Activated naive CD8-positive, alpha-beta T cell treated with anti-CD3 and anti-CD28 coated beads, Interleukin-2, amount 10 ng/mL, durations not matched to agents 7 days and 5 days (primary cell): ENCODE measurements at places on chromosomes 13 and 19. TPM values are rescaled to one million over a fixed set of nuclear protein-coding genes. Genes with fewer than 3 reads are reported as not detected.

ZNF414 gene
- total RNA-seq: 40.5 TPM

ZFP82 gene
- 10.8 TPM for total RNA-seq

MBD3L4 gene
- not detected for total RNA-seq

SF3A2 gene
- total RNA-seq: 171 TPM

GRCh38 chr19:29397748-29398147 is 128.0 kb upstream of the VSTM2B start:
- no peaks in the 10 kb centered on the region for H3K36me3 ChIP-seq
- H3K27ac ChIP-seq: no peak overlapping the region
- H3K4me1 ChIP-seq: no peaks in the 10 kb centered on the region
- no peak overlapping the region for H3K4me3 ChIP-seq
- DNase-seq: no peak

DNA sequence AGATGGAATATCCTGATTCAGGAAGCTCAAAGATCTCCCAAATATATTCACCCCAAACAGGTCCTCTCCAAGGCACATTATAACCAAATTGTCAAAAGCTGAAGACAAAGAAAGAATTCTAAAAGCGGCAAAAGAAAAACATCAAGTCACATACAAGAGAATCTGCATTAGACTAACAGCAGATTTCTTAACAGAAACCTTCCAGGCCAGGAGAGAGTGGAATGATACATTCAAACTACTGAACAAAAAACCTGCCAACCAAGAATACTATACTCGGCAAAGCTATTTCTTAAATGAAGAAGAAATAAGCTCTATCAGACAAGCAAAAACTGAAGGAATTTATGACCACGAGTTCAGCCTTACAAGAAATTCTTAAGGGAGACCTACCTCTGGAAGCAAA is 120.6 kb upstream of the WASF3 start:
- no peak overlapping the region for H3K4me3 ChIP-seq
- no peaks in the 10 kb centered on the region for H3K27me3 ChIP-seq
- DNase-seq: no peak
- no peaks in the 10 kb centered on the region for H3K36me3 ChIP-seq

DNA sequence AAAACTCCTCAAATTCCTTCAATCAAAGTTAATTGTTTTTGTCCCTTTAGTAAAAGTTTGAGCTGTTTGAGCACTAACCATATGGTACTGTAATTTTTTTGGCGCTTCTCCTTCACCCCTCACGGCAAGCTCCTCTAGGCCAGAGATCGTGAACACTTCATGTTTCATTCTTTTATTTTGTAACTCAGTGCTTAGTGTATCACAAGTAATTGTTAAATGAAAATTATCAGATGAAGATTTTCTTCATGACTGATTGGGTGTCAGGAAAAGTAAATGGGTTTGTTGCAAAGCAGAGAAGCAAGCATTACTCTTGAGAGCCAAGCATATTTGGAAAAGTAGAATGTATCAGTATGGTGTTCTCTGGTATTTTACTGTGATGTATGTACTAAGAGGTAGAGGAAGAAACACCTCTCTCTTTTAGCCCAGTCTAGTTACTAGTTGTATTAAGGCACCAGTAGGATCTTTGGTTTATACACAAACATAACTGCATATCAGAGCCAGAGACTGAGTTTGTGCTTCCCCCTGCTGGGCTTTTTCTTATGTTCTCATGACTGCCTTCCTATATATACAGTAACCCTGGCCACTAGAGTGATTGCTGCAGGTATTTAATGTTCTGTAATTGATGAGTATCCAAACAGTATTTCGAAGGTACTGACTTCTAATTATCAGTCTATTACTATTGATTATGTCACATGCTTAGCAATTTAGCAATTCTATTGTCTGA is 202.3 kb upstream of the KLHL1 start:
- no peaks in the 10 kb centered on the region for H3K36me3 ChIP-seq
- H3K4me1 ChIP-seq: no peaks in the 10 kb centered on the region
- DNase-seq: no peak
- no peak overlapping the region for H3K27ac ChIP-seq

DNA sequence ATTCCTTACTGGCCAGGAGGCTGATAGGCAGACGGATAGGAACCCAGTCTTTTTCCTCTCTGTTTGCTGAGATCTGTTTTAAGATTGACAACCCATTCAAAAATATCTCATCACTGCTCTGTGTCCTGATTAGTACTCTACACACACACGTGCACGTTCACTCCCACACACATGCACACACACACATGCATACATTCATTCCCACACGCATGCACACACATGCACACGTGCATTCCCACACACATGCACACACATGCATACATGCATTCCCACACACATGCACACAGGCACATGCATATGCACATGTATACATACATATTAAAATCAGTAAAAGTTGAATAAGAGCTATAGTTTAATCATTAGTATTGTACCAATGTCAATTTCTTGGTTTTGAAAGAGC is 80.6 kb upstream of the SIAH3 start:
- peaks cover 3% of the 10 kb centered on the region for H3K27me3 ChIP-seq
- H3K27ac ChIP-seq: no peak overlapping the region
- H3K4me1 ChIP-seq: no peaks in the 10 kb centered on the region

DNA sequence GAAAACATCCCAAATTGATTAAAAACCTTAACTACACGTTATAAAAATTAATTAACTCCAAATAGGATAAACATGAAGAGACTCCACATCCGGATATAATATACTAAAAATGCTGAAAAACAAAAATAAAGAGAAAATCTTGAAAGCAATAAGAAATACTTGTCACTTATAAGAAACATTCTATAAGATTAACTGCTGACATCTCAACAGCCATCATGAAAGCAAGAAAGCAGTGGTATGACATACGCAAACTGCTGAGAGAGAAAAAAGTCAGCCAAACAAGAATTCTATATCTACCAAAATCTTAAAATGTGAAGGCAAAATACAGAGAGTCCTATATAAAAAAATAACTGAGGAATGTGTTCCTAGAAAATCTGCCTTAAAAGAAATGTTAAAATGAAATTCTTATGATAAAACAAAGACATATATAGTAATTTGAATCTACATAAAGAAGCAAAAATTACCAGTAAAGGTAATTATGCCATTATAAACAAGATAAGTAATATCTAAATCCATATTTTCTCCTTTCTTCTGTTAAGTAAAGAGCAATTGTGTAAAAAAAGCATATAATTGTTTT is 1851.1 kb downstream of the PCDH9 start:
- no peak overlapping the region for H3K4me3 ChIP-seq
- H3K36me3 ChIP-seq: no peaks in the 10 kb centered on the region
- H3K27me3 ChIP-seq: no peaks in the 10 kb centered on the region
- DNase-seq: no peak

DNA sequence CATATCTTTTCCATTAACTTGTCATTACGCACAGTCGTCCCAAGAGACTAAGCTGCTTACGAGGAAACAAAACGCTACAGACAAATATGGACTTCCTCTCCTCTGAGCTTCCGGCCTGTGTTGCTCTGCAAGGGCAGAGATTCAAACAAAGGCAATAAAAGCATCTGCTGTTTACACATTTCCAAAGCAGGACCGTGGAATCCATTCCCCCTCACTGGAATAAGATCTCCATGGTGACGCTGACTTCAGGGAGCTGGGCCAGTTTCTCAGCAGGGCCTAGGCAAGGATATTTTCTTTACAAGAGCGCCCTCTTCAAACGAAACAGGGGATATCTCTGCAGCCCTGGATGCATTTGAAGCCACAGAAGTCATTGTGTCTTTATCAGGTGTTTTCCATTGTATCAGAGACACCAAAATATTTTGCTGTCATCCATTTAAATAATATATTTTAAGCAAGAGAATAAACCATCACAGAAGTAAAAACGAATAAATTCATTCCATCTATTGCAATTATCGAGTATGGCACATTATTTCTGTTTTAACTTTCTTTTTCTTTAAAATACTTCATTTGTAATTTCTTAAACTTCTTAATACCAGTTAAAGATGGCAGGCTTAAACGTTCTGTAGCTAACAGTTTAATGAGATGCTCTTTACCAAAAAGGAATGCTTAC is 177.5 kb downstream of the DCLK1 start:
- no peak for DNase-seq
- H3K27me3 ChIP-seq: no peaks in the 10 kb centered on the region
- no peak overlapping the region for H3K4me3 ChIP-seq
- no peak overlapping the region for H3K27ac ChIP-seq
- H3K36me3 ChIP-seq: no peaks in the 10 kb centered on the region
- H3K4me1 ChIP-seq: no peaks in the 10 kb centered on the region

DNA sequence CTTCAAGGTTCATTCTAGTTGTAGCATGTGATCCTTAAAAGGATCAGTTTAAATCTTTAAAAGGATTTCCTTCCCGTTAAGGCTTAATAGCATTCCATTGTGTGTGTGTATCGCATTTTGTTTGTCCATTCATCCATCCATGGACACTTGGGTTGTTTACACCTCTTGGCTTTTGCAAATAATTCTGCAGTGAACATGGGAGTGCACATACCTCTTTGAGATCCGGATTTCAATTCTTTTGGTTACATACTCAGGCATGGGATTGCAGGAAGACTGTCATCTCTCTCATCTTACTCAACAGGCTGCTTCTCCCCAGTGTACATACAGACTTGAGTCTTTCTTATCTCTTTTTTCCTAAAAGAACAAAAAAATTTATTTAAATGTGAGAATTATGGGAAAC is 1.2 kb downstream of the RNF113B start:
- no peaks in the 10 kb centered on the region for H3K4me1 ChIP-seq
- H3K27me3 ChIP-seq: peaks cover 4% of the 10 kb centered on the region
- no peak for DNase-seq
- H3K27ac ChIP-seq: no peak overlapping the region

DNA sequence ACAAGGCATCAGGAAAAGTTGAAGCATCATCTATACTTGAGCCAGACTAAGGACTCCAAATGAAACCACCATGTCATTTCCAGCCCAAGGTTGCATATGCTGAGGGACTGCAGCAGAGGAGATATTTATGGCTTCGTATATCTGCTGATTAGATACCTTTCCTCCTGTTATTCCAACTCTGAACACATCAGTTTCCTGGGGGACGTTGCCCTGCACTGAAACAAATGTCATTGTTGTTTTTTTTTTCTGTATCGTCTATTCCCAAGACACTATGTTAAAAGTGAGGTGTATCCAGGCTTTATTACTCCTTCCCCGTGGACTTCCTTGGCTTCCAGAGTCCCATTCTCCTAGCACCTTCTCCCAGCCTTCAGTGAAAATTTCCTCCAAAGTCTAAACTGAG is at the start of gene OR7A17:
OR7A17 (minus strand) TSS at position 101 of the 400 bp plus-strand sequence. CDS start 4,777 bp downstream, outside the sequence.
- H3K36me3 ChIP-seq: no peaks in the 10 kb centered on the region
- peaks cover 13% of the 10 kb centered on the region for H3K27me3 ChIP-seq
- H3K27ac ChIP-seq: no peak within 1 kb of the TSS
- H3K4me1 ChIP-seq: peaks cover 3% of the 10 kb centered on the region

DNA sequence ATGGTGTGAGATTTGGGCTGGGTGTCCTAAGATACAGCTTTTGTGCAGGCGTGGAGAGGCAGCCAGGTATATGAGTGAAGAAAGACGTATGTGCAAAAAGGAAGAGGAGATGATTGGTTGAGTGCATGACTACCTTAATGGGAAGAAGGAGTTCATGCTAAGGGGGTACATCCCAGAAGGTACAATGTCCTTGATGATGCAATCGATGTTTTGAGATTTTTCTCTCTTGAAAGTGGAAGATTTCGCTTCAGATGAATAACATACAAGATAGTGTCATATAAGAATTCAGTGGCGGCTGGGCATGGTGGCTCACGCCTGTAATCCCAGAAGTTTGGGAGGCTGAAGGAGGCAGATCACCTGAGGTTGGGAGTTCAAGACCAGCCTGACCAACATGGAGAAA is 357.1 kb downstream of the KLF12 start:
- no peaks in the 10 kb centered on the region for H3K27me3 ChIP-seq
- H3K36me3 ChIP-seq: peaks cover 39% of the 10 kb centered on the region
- no peak overlapping the region for H3K27ac ChIP-seq
- H3K4me1 ChIP-seq: no peaks in the 10 kb centered on the region

DNA sequence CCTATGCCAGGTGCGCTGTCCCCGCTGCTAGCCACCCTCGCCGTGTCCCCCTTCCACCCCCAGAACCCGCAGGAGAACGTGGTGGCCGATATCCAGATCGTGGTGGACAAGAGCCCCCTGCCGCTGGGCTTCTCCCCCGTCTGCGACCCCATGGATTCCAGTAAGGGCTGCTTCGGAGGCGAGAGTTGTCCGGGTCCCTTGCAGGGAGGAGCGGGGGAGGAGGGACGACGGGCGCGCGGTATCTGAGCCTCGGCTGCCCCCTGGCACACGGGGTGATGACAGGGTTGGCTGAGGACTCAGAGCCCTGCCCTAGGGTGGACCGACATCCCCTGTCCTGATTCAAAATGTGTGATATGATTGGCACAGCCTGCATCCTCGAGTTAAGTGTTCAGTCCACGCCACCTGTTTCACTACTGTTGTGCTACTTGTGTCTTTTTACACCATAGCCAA is 653 bp downstream of the MVB12A start:
- DNase-seq: peak; percentile 60
- H3K4me1 ChIP-seq: peaks cover 10% of the 10 kb centered on the region
- peaks cover 10% of the 10 kb centered on the region for H3K36me3 ChIP-seq
- H3K27me3 ChIP-seq: no peaks in the 10 kb centered on the region
- H3K27ac ChIP-seq: peak overlapping the region; percentile 80

DNA sequence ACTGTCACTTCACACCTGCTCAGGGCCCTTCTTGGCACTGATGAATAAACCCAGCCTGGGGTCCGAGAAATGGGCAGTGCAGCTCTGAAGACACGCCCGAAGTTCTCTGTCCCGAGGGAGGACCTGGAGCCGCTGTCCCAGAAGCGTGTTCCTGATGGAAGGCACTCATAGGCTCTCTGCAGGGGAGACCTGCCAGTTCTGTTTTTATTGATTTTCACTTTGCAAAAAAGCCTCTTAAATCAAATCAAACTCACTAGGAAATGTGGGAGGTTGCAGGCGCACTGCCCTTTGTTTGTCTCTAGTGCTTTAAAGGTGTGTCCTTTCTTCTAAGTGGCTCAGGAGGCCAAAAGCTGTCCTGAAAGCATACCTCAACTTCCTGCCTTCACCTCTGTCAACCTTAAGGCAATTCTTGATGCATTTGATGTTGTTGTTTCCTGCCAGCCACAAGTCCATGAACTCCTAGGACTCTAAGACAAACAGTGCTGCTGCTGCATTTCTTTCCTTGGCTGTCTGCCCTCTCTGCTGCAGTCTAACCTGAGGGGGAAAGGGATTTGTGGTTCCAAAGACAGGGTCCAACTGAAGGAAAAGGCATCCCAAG is 663.2 kb downstream of the UQCRFS1 start:
- no peak overlapping the region for H3K4me3 ChIP-seq
- H3K27ac ChIP-seq: no peak overlapping the region
- no peaks in the 10 kb centered on the region for H3K4me1 ChIP-seq

DNA sequence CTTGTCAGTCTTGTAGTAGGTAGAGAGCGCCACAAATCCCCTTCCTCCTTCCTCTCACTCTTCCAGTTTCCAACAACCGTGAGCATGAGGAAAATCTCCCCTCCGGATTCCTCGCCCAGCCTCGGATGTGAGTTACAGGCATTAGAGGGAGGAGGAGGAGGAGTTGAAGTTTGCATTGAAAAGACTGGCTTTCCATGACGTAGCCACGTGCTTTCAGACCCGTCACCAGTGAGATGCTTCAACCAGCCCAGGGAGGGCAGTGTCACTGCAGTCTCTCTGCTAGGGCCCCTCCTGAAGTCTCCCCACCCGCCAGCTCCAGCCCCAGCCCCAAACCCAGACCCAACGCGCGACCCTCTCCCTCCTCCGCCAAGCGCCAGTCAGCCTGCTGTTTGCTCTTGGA is 442 bp upstream of the FGF14 start:
- DNase-seq: no peak
- H3K27ac ChIP-seq: no peak overlapping the region
- H3K36me3 ChIP-seq: no peaks in the 10 kb centered on the region
- peak overlapping the region; percentile 55 for H3K4me3 ChIP-seq
- H3K4me1 ChIP-seq: peaks cover 19% of the 10 kb centered on the region
- H3K27me3 ChIP-seq: peaks cover 65% of the 10 kb centered on the region

GRCh38 chr19:7668842-7669241 is at the start of gene RETN:
TSS of gene RETN (plus strand) at chr19:7669049. CDS start at chr19:7669327, 278 bp downstream.
- peaks cover 16% of the 10 kb centered on the region for H3K4me1 ChIP-seq
- no peak for DNase-seq
- peaks cover 20% of the 10 kb centered on the region for H3K27me3 ChIP-seq
- H3K4me3 ChIP-seq: peak within 1 kb of the TSS; percentile 79
